Effector CD4-positive, alpha-beta T cell (primary cell): ENCODE measurements at places on chromosomes 16 and 17.

DNA sequence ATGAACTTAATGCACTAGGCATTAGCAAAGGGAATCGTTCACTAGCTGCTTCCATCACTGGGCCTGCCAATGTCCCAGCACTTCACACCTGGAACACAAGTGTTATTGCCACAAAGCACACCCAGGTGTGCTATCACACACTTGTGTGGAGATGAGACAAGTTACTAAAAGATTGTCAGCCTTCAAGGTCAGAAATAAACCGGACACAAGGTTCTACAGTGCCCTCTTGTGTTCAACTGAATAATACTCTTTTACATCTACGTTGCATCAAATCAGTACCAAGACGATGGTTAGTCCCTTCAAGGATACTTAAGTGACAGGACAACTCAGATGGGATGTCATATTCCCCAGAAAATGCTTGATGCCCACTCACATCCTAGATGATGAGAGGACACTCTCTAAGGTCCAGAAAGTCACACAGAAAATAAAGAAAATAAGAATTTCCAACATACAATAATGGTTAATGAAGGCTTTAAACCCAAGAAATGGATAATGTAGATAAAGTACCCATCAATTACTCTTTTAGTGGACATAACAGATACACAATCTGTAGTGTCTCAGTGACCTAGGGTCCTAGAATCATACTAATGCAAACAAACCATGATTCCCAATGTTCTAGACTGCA, 16.4 kb upstream of the GLG1 start:
- no peak for DNase-seq

GRCh38 chr17:8463099-8463498, 27.4 kb downstream of the NDEL1 start:
- DNase-seq: no peak

- DNase-seq: no peak
These were observed 14.8 kb upstream of the ZFP90 start for GRCh38 chr16:68524069-68524820.

- no peak for DNase-seq
These were observed 9.2 kb upstream of the CCL13 start for GRCh38 chr17:34347063-34347462.

DNA sequence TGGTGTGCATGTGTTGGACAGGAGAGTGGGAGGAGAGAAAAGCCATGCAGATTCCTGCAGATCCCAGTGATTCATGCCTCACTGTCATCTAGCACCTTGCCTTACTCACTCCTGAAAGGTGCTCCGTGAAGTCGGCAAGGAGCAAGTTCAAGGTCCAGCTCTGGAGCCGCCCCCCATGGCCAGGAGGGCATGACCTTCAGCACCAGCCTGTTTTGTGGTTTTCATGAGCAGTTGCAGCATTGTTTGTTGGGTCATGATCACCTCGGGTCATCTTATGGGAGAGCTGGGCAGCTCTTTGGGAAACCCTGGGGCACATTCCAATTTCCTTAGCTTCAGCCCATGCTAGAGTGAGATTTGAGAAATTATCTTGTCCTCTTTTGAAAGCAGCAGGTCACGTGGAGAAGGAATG, 137.5 kb upstream of the IRX3 start:
- no peak for DNase-seq

DNA sequence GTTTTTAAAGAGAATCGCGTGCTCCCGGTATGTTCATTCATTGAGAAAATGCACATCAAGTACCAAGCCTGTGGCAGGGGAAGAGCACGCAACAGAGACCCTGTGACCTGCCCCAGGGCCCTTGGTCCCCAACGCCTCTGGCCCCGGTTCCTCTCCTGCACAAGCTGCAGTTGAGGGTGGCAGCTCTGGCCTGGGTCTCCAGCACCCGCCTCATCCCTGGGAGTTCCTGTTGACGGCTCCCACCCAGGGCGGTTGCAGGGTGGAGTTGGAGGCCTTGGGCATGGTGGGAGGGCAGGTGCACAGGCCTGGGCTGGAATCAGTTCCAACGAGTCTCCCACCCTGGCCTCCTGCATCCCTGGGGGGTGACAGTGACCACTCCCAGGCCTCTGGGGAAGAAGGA, 5.0 kb downstream of the NECAB2 start:
- no peak for DNase-seq

GRCh38 chr16:89150090-89150835, 21.3 kb upstream of the CDH15 start:
- no peak for DNase-seq

- DNase-seq: no peak
These were observed 16.7 kb upstream of the ADGRG1 start for GRCh38 chr16:57611706-57612105.

GRCh38 chr17:70527364-70527888, 358.1 kb downstream of the KCNJ2 start:
- DNase-seq: no peak

GRCh38 chr16:17544785-17545184, 74.0 kb upstream of the XYLT1 start:
- DNase-seq: no peak

GRCh38 chr17:17408236-17408794, 68.5 kb upstream of the MED9 start:
- no peak for DNase-seq

GRCh38 chr16:11272484-11272883, 945 bp downstream of the PRM3 start:
- DNase-seq: no peak

DNA sequence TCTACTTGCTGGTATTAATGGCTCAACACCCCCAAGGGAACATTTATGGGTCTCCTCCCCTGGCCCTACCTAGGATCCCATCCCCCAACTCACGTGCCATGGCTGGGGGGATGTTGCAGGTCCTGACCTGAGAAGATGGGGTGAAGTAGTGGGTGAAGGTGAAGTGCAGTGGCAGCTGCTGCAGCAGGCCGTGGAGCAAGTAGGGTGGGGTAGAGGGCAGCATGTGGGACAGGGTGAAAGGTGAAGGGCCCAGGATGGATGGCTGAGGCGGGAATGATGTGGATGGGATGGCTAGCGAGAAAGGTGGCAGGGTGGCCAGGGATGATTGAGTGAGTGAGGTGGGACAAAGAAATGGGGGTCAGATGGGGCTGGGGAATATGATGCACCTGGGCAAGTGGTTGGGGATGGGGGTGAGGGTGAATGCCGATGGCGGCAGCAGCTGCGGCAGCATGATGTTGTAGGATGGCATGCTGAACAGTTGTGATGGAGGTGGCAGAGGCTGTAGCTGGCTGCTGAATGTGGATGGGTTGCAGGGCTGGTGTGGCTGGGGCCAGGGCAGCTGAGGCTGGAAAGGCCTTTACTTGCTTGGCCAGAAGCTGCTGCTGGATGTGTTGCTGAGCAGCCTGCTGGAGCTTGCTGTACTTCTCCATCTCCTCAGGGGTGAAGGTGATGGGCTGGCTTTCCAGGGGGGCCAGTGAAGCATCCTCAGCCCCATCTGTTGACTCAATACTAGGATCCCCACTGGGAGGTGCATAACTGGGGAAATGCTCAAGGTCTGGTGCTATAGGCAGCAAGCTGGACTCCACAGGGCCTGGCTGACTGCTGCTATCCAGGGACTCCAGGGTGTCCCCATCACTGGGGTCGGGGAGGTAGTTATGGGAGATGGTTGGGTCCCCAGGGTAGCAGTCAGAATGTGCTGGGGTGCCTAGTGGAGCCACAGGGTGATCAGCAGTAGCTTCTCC, 8.3 kb upstream of the ITGA2B start:
- DNase-seq: no peak

DNA sequence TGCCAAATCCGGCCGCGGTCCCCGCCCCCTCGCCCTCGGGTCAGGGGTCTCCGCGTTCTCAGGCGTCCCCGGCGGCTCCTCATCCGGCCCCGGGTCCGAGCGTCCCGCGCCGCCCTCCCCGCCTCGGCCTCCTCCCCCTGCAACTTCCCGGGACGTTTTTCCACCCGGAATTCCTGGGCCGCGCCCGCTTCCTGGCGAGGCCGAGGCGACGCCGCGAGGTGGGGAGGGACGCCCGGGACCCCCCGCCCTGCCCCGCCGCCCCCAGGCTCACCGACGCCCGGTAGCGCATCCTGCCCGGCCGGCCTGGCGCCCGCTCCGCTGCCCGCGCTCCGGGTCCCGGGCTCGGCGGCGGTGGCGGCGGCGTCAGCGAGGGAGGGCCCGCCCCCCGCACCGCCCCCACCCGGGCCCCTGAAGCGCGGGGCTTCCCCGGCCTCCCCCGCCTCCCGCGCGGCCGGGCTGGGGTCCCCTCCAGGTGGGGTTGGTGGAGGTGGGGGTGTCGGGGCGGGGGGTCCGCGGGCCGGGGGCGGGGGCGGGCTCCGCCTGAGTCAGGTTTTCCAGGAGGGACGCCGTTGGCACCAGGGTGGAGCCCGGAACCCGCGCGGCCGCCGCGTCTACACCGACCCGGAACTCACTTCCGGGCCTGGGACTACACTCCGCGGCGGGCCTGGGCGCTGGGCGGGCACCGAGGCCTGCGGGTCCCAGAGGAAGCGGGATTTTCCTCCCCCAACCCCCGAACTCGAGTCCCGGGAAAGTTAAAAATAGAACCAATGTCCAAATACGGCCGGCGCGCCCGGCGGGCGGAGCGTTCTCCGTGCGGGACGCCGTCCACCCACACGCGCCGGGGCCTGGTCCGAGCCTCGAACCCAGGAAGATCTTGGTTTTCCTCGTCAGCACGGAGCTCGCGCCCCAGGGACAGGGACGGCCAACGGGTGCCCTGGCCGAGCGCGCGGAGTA, 6.8 kb downstream of the MYO1C start:
- DNase-seq: peak; percentile 62

- no peak for DNase-seq
These were observed 4.3 kb downstream of the RHBDF1 start for GRCh38 chr16:67884-68789.

DNA sequence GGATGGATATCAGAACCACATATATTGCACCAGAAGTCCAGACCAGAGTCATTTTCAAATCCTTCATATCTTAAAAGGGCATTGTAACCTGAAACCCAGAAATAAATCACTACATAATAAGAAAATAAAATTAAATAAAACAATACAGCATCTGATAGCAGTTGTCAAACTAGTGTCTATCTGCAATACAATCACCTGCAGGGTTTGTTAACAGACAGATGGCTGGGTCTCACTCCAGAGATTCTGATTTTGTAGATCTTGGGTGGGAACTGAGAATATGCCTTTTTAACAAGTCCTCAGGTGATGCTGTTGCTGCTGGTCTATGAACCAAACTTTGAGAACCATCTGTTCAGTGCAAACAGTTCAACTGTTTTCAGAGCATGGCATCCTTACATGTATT, 37.6 kb downstream of the NME2 start:
- DNase-seq: no peak

DNA sequence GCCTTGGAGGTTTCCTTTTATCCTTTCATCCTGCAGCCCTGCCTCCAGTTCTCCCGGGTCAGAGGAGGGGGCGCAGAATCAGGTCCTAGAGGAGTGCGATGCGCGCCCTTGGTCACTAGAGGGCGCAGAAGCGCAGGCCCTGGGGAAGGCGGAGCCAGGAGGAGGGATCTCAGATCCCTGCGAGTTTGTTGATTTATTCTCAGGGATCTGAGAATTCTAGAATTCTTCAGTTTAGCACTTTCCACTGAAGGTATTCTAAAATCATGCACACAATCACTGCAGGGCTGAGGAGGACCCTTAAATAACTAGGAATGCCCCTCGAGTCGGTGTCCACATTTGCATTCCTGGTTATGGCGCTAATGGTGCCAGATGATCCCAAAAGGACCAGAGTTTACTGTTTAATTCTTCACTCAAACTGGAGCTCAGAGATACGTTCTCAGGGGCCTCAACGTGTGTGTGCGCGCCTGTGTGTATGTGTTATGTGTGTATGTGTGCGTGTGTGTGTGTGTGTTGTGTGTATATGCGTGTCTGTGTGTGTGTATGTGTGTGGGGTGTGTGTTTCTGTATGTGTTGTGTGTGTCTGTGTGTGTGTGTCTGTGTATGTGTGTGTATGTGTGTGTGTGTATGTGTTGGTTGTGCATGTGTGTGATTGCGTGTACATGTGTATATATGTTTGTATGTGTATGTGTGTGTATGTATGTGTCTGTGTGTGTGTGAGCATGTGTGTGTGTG, 6.9 kb upstream of the ELAC2 start:
- DNase-seq: peak; percentile 56

DNA sequence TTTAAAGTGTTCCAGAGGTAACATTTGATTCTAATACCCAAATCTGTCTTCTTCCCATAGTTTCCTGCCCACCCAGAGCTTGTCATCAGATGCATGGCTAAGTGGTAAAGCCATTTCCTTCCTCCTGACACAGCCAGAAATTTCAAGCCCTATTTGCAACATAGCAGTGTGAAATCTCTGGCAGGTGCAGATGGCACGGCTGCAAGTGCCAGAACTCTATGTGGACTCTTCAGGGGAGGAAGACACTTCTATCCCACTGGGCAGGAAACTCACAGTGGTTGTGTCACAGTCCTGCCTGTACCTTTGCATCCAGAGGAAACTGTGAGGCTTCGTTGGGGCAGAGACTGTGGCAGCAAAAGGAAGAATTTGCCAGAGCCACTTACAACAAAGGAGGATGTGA, 13.2 kb downstream of the DYNLRB2 start:
- no peak for DNase-seq

DNA sequence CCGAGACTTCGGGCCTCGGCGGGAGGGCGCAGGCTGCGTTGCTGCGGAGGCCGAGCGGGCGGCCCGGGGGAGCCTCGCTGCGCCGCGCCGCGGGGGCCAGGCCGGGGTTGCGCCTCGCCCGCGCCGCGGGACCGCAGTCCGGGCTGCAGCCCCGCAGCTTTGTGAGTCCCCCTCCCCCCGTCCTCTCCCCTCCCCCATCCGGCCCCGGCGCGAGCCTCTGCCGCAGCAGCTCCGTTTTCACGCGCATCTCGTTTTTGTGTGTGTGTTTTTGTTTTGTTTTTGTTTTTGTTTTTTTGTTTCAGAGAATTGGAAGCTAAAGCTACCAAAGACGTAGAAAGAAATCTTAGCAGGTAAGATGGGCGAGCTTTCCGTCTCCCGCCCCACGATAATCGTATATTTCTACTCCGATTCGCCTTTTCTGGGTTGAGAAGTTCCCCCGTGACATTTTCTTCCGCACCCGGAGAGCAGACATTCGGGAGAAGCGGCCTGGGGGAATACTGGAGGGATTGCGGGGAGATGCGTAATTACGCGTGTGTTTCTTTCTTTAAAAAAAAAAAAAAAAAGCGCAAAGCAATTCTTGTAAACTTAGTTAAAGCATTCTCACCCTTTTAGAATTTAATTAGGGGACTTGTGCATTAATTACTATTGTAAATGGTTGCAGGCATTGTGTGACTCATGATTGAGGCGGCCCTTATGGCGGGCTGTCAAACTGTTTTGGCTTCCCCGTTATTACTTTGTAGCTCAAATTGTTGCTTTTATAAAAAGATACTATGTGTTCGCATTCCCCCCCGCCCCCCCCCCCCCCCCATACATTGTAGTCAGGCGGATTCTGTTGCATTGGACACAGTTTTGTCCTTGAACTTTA, 732 bp downstream of the TNRC6A start:
- peak; percentile 16 for DNase-seq

- DNase-seq: no peak
These were observed 680 bp downstream of the ZNF629 start for GRCh38 chr16:30786115-30786935.

GRCh38 chr17:12041312-12041711, 20.6 kb downstream of the MAP2K4 start:
- no peak for DNase-seq
